ENCODE measurements at places on chromosomes 4 and X. TPM values are rescaled to one million over a fixed set of nuclear protein-coding genes. Genes with fewer than 3 reads are reported as not detected.

The RPA4 gene
- not detected for total RNA-seq

The IL1RAPL1 gene
- total RNA-seq = 15.5 TPM

The ABCG2 gene
- 2.1 TPM for total RNA-seq

The TRIM2 gene
- total RNA-seq = 46.6 TPM

The ZNF630 gene
- 3.5 TPM for total RNA-seq

The ART3 gene
- not detected for total RNA-seq

The TRIML2 gene
- total RNA-seq = 1.9 TPM

The LUZP4 gene
- not detected for total RNA-seq

DNA sequence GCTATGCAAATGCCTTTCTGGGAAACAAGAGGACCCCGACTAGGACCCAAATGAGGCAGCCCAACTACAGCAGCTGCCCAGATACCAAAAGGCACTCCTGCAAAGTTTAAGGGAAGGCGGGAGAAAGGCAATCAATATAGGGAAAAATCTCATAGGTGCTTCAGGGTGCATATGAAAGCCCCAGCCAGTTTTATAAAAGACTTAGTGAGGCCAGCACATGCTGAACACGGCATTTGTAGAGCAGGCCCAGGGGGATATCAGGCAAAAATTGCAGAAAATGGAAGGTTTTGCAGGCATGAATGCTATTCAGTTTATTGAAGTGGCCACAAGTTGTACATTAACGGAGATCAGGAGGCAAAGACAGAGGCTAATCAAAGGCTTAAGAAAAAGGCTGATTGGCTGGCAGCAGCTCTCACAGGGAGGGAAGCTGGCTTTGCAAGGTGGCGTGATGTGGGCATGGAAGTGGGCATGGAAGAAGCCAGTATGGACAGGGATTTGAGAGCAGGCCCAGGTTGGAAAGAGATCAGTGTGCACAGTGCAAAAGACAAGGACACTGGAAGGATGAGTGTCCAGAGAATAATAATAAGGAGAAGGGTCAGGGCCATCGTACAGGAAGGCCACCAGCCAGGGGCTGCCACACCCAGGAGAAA is 37.7 kb upstream of the UGT2B7 start:
- DNase-seq = no peak

DNA sequence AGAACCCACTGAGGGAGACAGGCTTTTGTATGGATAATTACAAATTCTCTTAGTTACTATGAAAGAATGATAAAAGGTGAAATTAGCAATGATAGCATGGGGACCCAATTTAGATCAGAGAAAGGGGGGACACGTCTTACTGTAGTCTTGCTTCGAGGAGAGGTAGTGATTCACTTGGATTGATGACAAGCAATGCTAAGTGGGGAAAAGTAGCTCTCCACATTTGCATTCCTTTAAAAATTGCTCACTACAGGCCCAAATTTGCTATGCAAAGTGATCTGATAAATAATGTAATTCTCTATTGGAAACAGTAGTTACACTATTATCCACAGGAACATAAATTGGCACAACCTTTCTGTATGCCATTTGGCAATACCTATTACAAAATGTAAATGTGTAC is 42.5 kb upstream of the MAP3K15 start:
- DNase-seq = no peak

GRCh38 chrX:41452565-41453356 is 5.6 kb downstream of the NYX start:
- DNase-seq = peak; percentile 14

GRCh38 chr4:53841711-53842110 is 222.7 kb downstream of the CHIC2 start:
- no peak for DNase-seq

- no peak for DNase-seq
These were observed 985.6 kb upstream of the HS3ST1 start for GRCh38 chr4:12414181-12414812.

DNA sequence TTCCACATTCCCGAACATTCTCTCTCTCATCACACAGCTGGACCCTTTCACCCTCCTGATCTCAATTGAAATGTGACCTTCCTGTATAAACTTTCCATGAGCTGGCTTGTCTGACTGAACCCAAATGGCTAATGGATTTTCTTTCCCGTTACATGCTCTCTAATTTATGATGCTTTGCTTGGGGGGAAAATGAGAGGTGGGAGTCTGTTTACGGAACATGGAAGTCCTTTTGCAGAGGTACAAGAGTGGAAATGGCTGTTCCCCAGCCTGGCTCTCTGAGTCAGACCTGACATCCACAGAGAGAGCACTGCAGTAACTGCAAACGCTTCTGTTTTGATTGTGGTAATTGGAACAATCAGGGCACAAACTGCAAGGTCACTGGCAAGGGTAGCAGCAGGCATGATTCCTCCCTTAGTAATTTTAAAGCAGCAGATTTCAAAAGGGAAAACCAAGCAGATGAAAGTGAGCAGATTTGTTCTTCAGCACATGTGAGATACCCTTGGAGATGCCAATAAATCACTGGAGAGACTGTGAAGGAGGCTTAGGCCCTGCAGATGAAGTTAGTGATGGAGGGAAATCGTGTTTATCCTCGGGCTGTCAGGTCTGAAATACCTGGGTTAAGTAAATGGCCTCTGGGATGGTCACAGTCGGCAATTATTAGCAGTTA is 83.9 kb downstream of the SNCA start:
- peak; percentile 87 for DNase-seq

- no peak for DNase-seq
These were observed 237.9 kb downstream of the KLHL4 start for GRCh38 chrX:87755493-87755892.

- no peak for DNase-seq
These were observed 44.3 kb downstream of the CNGA1 start for GRCh38 chr4:47972181-47972580.

- no peak for DNase-seq
These were observed 81.4 kb downstream of the ARHGAP10 start for GRCh38 chr4:147813109-147813773.

DNA sequence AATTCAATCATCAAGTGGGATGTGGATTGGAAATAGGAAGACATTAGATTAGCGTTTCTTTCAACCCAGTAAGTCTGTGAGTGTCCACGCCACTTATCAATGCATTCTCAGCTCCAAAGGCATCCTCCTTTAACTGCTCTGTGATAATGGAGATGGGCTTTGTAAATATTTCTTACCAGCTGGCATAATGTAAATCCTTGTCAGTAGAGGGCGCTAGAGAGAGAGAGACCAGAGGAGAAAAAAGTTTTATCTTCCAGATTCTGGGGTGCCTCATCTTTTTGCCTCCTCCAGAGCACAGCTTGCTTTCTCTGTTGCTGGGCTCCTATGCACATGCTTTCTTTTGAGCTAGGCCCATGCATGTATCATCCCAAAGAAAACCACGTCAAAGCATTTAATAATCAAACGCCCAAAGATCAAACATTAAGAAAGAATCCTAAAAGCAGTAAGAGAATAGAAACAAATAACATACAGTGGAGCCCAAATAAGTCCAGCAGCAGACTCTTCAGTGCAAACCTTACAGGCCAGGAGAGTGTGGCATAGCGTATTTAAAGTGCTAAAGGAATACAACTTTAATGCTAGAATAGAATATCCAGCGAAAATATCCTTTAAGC is 9.6 kb upstream of the MTMR1 start:
- DNase-seq = peak; percentile 39

GRCh38 chr4:122083989-122084388 is 68.1 kb upstream of the BLTP1 start:
- DNase-seq = no peak

DNA sequence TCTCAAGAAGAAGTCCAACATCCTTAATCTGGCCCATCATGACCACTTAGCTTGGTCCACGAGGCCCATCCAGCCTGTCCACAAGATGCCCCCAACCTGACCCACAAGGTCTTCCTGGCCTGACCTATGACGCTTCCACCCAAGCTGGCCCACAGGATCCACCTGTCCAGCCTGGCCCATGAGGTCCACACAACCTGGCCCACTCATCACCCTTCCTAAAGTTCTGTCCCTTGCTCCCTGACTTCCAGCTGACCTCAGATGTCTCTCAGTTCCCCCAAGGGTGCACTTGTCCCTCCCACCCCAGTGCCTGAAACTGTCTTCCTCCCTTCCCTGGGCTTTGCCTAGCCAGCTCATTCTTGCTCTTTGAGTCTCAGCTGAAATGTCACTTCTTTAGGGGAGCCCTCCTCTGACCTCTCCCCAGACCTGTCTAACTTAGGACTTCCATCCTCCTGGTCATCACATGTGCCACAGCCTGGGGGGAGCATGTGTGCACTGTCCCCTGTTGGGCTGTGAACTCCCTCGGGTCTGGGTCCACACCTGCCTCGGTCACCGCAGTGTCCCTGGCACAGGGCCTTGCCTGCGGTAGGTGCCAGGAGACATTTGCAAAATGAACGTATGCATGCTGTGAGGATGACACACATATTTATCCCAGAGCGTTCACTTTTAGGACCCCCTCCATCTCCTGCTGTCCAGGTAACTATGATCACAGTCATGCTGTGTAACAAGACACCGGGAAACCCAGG is 61.7 kb downstream of the EVC start:
- no peak for DNase-seq

- no peak for DNase-seq
These were observed 7.3 kb upstream of the MXD4 start for GRCh38 chr4:2269206-2269531.

- DNase-seq = no peak
These were observed 4.3 kb upstream of the TSPAN5 start for GRCh38 chr4:98662626-98663225.

- DNase-seq = no peak
These were observed 81.2 kb downstream of the LDB2 start for GRCh38 chr4:16817286-16817685.

DNA sequence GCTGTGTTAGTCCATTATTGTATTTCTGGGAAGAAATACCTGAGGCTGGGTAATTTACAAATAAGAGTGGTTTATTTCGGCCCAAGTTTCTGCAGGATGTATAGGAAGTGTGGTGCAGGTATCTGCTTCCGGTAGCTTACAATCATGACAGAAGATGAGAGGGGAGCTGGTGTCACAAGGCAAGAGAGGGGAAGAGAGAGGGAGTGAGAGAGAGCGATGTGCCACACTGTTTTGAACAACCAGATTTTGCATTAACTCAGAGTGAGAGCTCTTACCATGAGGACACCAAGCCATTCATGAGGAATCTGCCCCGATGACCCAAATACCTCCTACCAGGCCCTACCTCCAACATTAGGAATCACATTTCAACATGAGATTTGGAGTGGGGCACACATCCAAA is 627.6 kb upstream of the FRG1 start:
- no peak for DNase-seq

All from A172 (cell line).